ENCODE measurements at places on chromosomes 1 and 21.
A peak's percentile ranks its signal among the peaks of the same experiment; 100 is the strongest.

GRCh38 chr21:34819357-34819999 lies 150.7 kb downstream of the CLIC6 start:
- DNase-seq: no peak

DNA sequence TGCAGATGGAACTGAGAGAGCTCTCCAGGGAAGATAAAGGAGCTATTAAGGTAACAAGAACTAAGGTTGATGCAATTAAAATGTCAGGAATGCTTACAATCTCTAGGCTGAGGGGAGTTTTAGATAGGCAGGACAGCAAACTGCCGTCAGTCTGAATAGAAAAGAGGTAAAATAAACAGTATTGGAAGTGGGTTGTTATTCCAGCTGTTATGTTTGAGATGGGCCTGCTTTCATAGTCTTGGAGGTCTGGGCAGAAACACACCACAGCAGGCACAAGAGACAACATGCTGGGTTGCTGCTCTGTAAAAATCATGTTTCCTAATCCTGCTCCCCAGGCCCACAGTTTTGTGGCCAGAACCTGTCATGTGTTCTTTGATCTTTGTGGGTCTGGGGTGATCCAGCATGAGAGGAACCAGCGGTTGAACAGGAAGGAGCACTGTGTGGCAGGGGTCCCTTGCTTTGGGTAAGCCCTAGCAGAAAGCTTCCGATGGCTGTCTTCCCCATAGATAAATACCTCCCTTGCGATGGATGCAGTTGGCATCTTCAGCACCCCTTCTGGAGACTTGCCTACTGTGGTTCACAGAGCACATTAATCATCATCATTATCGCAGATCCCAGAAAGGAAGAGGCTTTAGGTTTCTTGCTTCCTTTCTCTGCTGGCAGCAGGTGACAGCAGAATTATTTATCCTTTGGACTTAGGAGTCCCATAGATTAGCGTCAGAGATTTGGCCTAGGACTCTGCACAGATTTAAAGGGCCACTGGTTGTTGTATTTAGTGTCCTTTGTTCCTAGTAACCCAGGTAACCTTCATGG lies 97.1 kb downstream of the AK5 start:
- no peak for DNase-seq

DNA sequence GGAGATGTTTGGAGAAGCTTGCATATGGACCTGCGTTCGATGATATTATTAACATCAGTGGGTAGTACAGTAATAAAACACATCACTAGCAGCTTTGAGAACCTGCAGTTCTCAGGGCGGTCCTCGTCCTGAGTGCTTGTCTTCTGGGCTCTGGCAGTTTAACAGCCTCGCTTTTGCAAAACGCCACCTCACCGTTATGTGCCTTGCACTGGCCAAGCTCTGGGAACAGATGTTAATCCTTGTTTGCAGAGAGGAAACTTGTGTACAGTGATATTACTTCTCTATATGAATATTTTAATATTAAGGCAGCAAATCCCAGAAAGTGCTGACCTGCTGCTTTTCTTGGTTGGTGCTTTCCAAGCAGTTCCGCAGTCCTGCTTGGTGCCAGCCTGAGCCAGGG lies 167.4 kb upstream of the TMEM51 start:
- no peak for DNase-seq

DNA sequence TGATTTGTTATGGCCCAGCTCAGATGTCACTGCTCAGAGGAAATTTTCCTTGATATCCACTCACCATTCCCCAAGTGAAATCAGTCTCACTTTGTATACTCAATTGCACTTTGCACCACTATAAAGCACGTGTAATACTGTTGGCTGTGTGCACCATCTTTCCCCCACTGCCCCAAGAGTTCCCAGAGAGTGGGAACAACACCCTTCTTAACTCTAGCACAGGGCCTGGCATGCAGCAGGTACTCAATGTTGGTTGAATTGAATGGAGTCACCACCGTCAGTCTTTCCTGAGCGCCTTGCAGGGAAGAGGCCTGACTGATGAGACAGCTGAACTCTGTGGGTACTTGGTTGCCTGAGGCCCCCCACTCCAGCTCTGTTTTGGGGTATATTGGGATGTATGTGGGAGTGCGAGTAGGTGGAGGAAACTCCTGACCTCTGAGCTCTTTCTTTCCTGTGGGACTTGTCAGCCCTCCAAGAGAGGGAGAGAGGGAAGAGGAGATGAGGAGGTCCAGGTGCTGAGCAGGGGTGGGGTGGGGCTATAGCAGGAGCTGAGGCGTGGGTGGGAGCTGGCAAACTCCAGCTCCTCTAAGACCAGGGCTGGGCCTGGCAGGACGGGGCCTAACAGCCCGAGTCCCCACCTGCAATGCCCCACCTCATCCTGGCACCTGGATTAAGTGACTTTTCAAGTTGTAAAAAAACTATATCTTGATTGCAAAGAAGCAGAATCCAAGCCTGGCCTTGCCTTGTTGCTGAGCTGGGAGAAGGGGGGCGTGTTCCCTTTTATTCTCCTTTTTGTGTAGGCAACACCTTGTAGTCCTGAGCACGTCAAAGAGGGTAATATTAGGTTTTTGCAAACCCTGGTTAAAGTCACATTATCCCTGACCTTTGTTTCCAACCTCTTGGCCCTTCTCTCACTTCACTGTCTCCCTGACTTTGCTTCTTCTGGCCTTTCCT lies 19.4 kb upstream of the WASF2 start:
- DNase-seq: no peak

DNA sequence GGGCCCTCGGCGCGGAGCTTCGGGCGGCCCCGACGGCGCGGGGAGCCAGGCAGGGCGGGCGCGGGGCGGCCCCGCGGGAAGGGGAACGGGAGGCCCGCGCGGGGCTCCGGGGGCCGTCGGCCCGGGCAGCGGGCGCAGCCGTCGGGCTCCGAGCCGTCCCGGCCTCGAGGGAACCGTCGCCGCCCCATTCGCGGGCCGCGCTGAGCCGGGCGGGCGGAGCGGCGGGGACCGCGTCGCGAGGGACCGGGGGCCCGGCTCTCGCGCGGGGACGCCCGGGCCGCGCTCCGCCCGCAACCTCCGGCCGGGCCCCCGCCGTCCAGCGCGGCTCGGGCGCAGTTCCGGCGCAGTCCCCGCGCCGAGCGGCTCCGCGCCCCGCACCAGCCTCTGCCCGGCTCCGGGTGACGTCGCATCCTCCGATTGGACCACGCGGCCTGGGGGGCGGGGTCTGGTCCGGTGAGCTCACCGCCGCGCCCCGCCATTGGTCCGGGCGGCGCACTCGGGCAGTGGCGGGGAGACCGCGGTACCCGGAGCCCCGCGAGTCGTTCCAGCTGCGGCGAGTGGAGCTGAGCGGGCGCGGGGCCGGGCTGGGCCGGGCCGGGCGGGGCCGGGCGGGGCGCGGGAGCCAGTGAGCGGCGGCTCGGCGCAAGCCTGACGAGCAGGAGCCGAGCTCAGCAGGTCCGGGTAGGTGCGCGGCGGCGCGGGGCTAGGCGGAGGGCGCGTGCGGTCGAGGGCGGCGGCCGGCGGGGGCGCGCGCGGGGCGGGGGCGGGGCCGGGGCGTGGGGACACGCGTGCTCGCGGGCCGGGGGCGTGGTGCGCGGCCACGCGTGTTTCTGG lies 66.7 kb upstream of the VAMP3 start:
- DNase-seq: peak; percentile 86

- DNase-seq: no peak
Observed at GRCh38 chr1:30904962-30905335, 3.6 kb downstream of the SDC3 start.

DNA sequence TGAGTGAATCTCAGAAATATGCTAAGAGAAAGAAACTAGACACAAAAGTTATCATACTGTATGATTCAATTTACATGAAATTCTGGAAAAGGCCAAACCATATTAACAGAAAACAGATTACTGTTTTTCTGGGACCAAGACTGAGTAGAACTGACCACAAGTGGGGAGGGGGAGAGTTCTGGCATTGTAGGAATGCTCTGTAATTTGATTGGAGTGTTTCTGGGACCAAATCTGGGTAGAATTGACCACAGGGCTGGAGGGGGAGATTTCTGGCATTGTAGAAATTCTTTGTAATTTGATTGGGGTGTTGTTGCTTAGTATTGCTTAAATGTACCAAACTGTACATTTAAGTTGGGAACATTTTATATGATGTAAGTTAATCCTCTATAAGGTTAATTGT lies 3.4 kb upstream of the OR10K1 start:
- no peak for DNase-seq

DNA sequence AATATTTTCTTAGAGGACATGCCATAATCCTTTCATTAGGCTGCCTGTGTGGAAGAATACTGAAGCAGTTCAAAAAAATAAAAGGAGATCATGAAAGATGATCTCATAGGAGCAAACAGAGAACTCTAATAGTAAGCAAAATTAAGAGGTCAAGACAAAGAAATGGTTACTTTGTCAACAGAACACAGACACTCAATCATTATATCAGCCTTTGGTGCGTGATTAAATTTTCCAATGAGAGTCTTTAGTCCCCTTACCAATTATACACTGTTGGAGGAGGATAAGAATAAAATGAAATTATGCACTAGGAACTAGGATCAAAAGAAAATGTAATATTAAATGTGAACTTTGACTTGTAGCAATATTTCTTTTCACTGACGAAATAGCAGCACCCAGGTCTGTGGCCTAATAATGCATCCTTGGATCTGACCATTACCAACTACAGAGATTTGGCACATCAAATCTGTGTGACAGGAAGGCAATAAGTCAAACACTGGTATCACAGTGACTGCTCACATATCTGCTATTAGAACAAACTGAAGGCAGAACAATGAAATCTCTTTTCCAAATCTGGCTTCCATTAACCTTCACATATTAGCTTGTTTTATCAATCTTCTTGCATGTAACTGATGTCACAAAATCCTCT lies 1812.9 kb downstream of the PLA2G4A start:
- DNase-seq: no peak

DNA sequence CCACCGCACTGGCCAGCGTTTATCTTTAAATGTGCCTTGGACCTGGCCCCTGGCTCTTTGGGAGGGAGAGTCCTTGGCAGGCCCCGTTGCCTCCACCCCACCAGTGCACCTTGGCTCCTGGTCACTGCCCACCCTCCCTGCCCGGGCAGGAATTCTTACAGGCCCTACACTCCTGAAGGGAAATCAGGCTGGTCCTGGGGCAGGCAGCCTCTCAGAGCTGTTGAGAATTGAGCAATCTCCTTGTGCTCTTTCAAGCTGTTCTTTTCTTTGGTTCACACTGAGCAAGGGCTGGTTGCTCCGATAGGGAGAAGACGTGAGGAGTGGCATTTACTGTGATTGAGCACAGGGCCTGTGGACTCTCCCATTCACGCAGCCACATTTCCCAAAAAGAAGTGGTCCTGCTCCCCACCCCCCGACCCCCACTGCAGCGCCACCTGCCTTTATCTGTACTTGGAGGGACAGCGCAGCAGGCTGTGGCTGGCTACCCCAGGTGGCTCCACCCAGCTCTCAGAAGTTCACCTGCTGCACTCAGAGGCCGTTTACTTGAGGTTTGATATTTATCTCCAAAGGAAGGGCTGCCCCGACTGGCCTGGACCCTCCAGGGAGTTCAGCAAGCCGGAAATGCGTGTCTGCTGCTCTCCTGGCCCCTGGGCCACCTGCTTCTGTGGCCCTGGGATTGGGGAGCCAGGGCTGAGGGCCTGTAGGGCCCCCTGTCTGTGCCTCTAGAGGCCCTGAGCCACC lies 47.8 kb downstream of the SKI start:
- DNase-seq: no peak

DNA sequence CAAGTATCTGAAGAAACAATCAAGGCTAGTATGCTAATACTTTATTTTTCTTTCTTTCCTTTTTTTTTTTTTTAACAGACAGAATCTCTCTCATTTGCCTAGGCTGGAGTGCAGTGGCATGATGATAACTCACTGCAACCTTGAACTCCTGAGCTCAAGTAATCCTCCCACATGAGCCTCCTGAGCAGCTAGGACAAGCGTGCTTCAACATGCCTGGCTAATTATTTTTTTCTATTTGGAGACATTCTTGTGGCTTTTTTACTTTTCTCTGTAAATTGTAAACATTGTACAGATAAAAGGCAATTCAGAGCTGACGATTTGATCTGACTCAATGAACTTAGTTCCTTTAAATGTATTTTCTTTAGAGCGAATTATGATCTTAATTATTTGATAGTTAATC lies 41.4 kb downstream of the CCDC18 start:
- DNase-seq: no peak

DNA sequence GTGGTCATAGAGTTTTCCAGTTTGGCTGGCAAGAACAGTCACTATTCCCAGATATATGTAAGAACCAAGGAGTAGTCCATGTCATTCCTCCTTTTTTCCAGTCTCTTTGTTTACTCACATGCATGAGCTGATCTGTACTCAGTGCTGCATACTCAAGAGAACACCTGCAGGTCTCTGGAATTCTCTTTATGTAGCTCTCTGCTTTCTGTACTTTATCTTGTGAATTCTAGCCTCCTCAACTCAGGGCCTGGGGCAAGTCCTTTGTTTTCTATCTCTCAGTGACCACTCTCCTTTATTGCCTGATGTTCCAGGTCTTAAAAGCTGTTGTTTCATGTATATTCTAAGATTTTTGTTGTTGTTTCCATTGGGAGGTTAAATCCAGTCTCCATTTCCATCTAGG lies 478.9 kb downstream of the DPYD start:
- DNase-seq: no peak

DNA sequence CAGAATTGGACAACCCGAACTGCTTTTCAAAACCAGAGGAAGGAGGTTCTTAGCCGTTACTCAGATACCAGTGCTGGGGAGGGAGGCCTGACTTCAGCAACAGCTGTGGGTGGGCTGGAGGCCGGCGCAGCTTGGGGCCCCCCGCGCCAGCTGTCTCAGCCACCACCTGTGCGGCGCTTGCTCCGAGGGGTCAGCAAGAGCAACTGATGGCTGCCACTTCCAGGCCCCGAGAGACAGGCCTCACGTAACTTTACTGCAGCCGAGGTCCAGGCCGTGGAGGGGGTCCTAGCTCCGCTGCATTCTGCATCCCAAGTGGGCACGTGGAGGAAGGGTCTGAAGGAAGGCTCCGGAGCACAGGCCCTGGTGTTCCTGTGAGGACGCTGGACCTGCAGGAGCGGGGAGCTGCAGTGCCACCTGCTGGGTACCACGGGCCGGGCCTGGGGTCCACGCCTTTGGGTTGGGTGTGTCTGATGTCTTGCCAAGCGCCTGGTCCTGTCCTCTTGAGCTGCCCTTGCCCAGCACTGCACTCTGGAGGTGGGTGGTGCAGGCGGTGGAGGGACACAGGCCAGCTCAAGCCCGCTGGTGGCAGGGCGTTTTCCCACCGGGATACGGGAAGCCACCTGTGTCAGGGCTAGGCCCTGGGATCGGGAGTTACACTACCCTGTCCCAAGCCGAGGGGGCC lies 9.8 kb downstream of the THAP3 start:
- DNase-seq: no peak

GRCh38 chr1:239987103-239987745 lies 104.5 kb upstream of the FMN2 start:
- DNase-seq: no peak

- DNase-seq: no peak
Observed at GRCh38 chr1:153259387-153259786, at the start of gene LORICRIN. Gene LORICRIN (plus strand): TSS chr1:153259687. CDS start chr1:153260950, 1,263 bp downstream.

DNA sequence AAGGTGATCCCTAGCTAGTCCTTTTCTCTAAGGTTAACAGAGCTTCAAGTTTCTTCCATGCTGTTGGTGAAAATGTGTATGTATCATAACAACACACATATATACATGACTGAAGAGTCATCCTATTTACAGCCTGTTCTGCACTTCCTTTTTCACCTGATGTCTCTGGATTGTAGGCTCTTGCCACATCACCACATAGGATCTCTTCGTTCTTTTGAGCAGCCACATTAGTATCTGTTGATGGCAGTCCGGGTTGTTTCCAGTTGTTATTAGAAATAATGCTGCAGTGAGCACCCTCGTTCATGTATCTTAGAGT lies 19.7 kb downstream of the MRPL37 start:
- DNase-seq: no peak

Data from activated gamma-delta T cell treated with anti-CD3 and anti-CD28 coated beads, Interleukin-2, amount 50 U/mL, for 16 hours (primary cell).